ENCODE measurements at places on chromosomes 3 and 15. TPM values are rescaled to one million over a fixed set of nuclear protein-coding genes. Genes with fewer than 3 reads are reported as not detected.

The CLDN18 gene
- total RNA-seq = not detected

The TMEM62 gene
- total RNA-seq = 19.2 TPM

The NPTN gene
- total RNA-seq = 51.0 TPM

The ZWILCH gene
- 25.0 TPM for total RNA-seq

The UPK1B gene
- total RNA-seq = not detected

The ARNT2 gene
- 0.19 TPM for total RNA-seq

The GOLGA8S gene
- total RNA-seq = 0.29 TPM

The PATL2 gene
- 52.9 TPM for total RNA-seq

The TMCC1 gene
- total RNA-seq = 16.7 TPM

The LRTM1 gene
- not detected for total RNA-seq

The APBA2 gene
- 9.8 TPM for total RNA-seq

The PYGO1 gene
- not detected for total RNA-seq

The EIF4E3 gene
- 70.1 TPM for total RNA-seq

The TMEM202 gene
- total RNA-seq = not detected

The CRTC3 gene
- total RNA-seq = 73.2 TPM

The CCDC32 gene
- 34.8 TPM for total RNA-seq

The GOLGA8T gene
- total RNA-seq = 0.19 TPM

The SGO1 gene
- 31.5 TPM for total RNA-seq

The PRTG gene
- total RNA-seq = not detected

The RASGRP1 gene
- total RNA-seq = 173 TPM

The SNX33 gene
- 3.1 TPM for total RNA-seq

The NXPE3 gene
- 25.0 TPM for total RNA-seq

The TAGLN3 gene
- 0.31 TPM for total RNA-seq

The ISL2 gene
- total RNA-seq = 0.83 TPM

The SLC35G2 gene
- 5.4 TPM for total RNA-seq

The KLHL40 gene
- not detected for total RNA-seq

The FBXO40 gene
- total RNA-seq = not detected

The PARP16 gene
- 31.9 TPM for total RNA-seq

The U2SURP gene
- total RNA-seq = 179 TPM

The BNC1 gene
- total RNA-seq = not detected

The IL12A gene
- total RNA-seq = not detected

The SCN11A gene
- total RNA-seq = 0.22 TPM

The DZIP1L gene
- 0.23 TPM for total RNA-seq

The RBPMS2 gene
- total RNA-seq = 0.14 TPM

The TMF1 gene
- total RNA-seq = 32.2 TPM

The TMEM115 gene
- total RNA-seq = 22.6 TPM

The GRAMD2A gene
- total RNA-seq = not detected

The SPATA12 gene
- not detected for total RNA-seq

The KNL1 gene
- 32.5 TPM for total RNA-seq

The SLC6A1 gene
- total RNA-seq = not detected

The SAMMSON gene
- not detected for total RNA-seq

The DPPA2 gene
- not detected for total RNA-seq

The CHRNA7 gene
- 0.51 TPM for total RNA-seq

The SLC2A2 gene
- not detected for total RNA-seq

The MST1R gene
- 0.84 TPM for total RNA-seq

The IGF1R gene
- 40.1 TPM for total RNA-seq

The FAM227B gene
- 5.7 TPM for total RNA-seq

The ANKUB1 gene
- total RNA-seq = not detected

The TEX9 gene
- total RNA-seq = 1.2 TPM

The NANOGP8 gene
- total RNA-seq = not detected

The EEF1AKMT4 gene
- 3.6 TPM for total RNA-seq

The ARPIN gene
- not detected for total RNA-seq
